K562 (cell line): ENCODE measurements at places on chromosomes 2 and 18. TPM values are rescaled to one million over a fixed set of nuclear protein-coding genes. Genes with fewer than 3 reads are reported as not detected.

Gene RAD51AP2
- polyA plus RNA-seq: not detected in 2 replicates

Gene KHK
- polyA plus RNA-seq: 4.8 and 5.2 TPM in 2 replicates

Gene TRABD2A
- polyA plus RNA-seq: 0.09 TPM in 1 of 2 replicates, not detected in the other

Gene SLC19A3
- polyA plus RNA-seq: not detected in 2 replicates

Gene CHRND
- polyA plus RNA-seq: not detected in 2 replicates

Gene OTOS
- polyA plus RNA-seq: not detected in 2 replicates

Gene CDH20
- polyA plus RNA-seq: not detected in 2 replicates

DNA sequence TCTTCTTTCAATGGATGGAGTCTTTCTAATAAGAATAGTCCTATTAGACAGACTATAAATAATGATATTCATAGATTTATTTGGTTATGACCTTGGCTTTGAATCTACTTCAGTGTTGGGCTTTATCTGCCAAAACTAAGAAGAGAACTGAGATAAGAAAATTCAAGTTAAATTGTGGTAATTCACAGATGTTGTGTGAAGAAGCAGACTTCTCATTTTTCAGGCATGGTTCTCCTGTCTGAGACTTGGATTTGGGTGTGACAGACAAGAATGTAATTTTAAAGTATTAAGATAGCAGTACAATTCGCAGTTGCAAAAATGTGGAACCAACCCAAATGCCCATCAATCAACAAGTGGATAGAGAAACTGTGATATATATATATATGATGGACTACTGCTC is 124.7 kb downstream of the QPCT start:
- peaks cover 3% of the 10 kb centered on the region; the same call in 1 of the 3 replicates for H3K27me3 ChIP-seq
- DNase-seq: no peak
- H3K4me3 ChIP-seq: no peak overlapping the region
- H3K4me1 ChIP-seq: no peaks in the 10 kb centered on the region
- no peaks in the 10 kb centered on the region for H3K36me3 ChIP-seq
- no peak overlapping the region for H3K27ac ChIP-seq

DNA sequence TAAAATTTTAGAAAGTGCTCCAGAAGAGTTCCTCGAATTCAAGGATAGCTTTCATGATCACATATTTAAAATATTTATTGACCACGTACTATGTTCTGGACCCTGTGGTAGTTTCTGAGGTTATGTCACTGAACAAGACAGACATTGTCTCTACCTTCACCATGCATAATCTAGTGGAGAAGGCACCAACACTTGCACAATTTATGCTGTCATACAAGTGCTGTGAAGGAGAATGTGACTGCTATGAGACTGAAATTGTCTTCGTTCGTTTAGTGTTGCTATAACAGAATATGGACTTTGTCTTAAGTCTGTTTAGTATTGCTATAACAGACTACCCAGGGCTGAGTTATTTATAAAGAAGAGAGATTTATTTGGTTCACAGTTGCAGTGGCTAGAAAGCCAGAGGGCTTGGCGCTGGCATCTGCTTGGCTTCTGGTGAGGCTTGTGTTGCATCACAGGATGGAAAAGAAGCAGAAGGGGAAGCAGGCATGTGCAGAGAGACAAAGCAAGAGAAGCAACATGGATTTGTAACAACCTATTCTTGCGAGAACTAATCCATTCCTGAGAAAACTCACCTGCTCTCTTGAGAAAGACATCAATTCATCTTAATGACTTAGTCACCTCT is 50.0 kb upstream of the RFX8 start:
- H3K27me3 ChIP-seq: peaks cover 16% of the 10 kb centered on the region
- H3K27ac ChIP-seq: no peak overlapping the region
- H3K4me1 ChIP-seq: no peaks in the 10 kb centered on the region
- H3K36me3 ChIP-seq: no peaks in the 10 kb centered on the region
- no peak for DNase-seq
- no peak overlapping the region for H3K4me3 ChIP-seq

- no peak overlapping the region for H3K27ac ChIP-seq
- no peaks in the 10 kb centered on the region for H3K4me1 ChIP-seq
- H3K27me3 ChIP-seq: no peaks in the 10 kb centered on the region
- DNase-seq: peak; percentile 10
These were observed 55.3 kb upstream of the SULT1C3 start for GRCh38 chr2:108184419-108184818.

DNA sequence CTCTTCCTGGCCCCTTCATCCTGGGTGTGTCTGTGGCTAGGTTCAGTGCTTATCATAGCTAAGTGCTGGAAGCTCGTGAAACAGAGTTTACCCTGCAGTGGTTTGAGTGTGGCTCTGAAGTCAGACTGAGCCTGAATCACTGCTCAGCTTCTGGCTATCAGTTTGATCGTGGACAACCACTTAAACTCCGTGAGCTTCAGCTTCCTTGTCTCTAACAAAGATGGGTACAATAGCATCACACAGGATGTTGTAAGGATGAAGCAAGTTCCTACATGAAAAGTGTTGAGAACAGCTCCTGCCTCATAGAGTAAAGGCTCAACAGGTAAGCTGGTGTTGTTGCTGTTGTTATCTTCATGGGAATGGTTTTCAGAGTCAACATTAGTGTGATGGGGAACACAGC is 210.3 kb downstream of the CLIP4 start:
- DNase-seq: no peak
- H3K4me3 ChIP-seq: no peak overlapping the region
- no peaks in the 10 kb centered on the region for H3K4me1 ChIP-seq
- no peaks in the 10 kb centered on the region for H3K36me3 ChIP-seq
- no peak overlapping the region for H3K27ac ChIP-seq
- no peaks in the 10 kb centered on the region for H3K27me3 ChIP-seq

GRCh38 chr2:55766947-55767346 is 73.3 kb upstream of the PNPT1 start:
- DNase-seq: no peak
- no peaks in the 10 kb centered on the region for H3K4me1 ChIP-seq
- H3K36me3 ChIP-seq: no peaks in the 10 kb centered on the region
- no peaks in the 10 kb centered on the region for H3K27me3 ChIP-seq
- H3K27ac ChIP-seq: no peak overlapping the region

GRCh38 chr18:8705961-8706790 is 820 bp downstream of the MTCL1 start:
- H3K27me3 ChIP-seq: peaks cover 14% of the 10 kb centered on the region
- H3K27ac ChIP-seq: no peak overlapping the region
- peak overlapping the region; percentile 52 for H3K4me3 ChIP-seq
- peak; percentile 62 for DNase-seq
- H3K36me3 ChIP-seq: no peaks in the 10 kb centered on the region

DNA sequence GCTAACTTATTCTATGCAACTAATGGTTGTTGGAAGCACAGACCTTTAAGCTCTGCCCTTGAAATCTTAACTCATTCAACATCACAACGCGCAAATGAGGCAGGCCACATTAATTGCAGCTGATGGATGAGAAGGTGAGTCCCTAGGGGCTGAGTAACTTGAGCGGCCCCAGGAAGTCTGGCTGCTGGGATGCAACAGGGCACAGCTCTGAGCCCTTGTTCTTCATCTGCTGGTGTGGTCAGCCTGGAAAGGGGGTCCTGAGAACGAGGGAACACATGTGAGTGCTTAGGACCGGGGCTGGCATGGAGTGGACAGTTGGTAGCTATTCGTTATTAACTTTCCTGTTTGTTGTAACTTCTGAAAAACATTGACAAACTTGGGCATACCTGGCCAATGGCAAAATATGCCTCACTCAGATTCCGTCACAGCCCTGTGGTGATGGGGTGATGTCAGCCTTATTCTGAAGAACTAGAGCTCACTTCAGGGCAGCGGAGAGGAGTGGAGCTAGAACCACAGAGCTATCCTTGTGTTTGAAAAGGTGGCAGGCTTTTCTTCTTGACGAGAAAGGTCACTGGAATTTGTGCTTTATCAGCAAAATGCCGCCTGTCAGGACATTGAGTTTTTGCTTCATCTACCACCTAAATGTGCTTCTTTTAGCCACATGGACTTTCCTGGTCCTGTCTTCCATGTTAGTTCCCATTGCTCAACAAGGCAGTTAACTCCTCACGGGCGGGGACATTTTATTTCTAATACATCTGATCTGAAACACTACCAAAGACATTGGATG is 145.9 kb upstream of the FHL2 start:
- no peak overlapping the region for H3K4me3 ChIP-seq
- no peak for DNase-seq
- no peak overlapping the region for H3K27ac ChIP-seq
- H3K36me3 ChIP-seq: no peaks in the 10 kb centered on the region
- peaks cover 59% of the 10 kb centered on the region for H3K27me3 ChIP-seq

GRCh38 chr2:207875473-207876212 is 105.9 kb upstream of the FZD5 start:
- H3K27ac ChIP-seq: no peak overlapping the region
- H3K4me3 ChIP-seq: no peak overlapping the region
- H3K4me1 ChIP-seq: no peaks in the 10 kb centered on the region
- no peaks in the 10 kb centered on the region for H3K27me3 ChIP-seq
- no peaks in the 10 kb centered on the region for H3K36me3 ChIP-seq

GRCh38 chr18:12317664-12318333 is 9.8 kb downstream of the TUBB6 start:
- H3K27me3 ChIP-seq: no peaks in the 10 kb centered on the region
- DNase-seq: no peak
- peaks cover 7% of the 10 kb centered on the region for H3K4me1 ChIP-seq
- H3K36me3 ChIP-seq: peaks cover 78% of the 10 kb centered on the region

GRCh38 chr2:28616396-28616999 is 120.6 kb downstream of the PLB1 start:
- H3K27ac ChIP-seq: no peak overlapping the region
- peaks cover 6% of the 10 kb centered on the region for H3K4me1 ChIP-seq
- no peak for DNase-seq
- H3K27me3 ChIP-seq: peaks cover 3% of the 10 kb centered on the region; the same call in 2 of the 3 replicates
- no peak overlapping the region for H3K4me3 ChIP-seq

DNA sequence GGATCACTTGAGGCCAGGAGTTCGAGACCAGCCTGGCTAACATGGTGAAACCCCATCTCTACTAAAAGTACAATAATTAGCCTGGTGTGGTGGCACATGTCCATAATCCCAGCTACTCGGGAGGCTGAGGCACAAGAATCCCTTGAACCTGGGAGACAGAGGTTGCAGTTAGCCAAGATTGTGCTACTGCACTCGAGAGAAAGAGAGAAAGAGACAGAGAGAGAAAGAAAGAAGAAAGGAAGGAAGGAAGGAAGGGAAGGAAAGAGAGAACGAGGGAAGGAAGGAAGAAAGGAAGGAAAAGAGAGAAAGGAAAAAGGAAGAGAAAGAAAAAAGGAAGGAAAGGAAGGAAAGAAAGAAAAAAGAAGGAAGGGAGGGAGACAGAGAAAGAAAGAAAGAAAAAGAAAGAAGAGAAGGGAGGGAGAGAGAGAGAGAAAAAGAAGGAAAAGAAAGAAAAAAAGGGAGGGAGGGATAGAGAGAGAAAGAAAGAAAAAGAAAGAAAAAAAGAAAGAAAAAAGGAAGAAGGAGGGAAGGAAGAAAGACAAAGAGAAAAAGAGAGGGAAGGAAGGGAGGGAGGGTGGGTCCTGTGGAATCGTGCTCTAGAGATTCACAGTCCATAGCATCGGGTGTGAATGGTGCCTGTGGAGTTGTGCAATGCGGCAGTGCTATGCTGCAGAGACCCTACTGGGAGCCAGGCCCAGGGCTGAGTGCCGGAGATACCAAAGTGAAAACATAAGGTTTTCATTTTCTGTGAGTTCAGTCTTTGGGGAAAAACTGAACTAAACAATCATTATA is 4.6 kb upstream of the SDC1 start:
- peaks cover 15% of the 10 kb centered on the region for H3K4me1 ChIP-seq
- no peak for DNase-seq
- H3K27ac ChIP-seq: no peak overlapping the region

DNA sequence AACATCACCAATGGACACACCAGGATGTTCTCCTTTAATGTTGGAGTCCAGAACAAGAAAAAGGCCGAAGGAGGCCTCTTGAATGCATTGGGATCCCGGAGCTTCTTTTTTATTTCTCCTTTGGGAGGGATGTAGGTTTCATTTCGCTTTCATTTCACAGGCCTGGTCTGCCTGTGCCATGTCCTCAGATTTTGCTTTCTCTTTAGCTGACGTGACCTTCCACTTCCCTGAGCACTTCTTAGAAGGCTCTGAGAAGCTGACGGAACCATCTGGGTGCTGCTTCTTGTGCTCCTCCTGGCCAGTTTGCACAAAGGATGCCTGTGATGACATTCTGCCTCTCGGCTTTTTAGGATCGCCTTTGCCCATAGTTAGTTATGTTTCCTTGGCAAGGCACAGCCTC is 15.1 kb upstream of the MBOAT2 start:
- H3K27ac ChIP-seq: no peak overlapping the region
- no peaks in the 10 kb centered on the region for H3K27me3 ChIP-seq
- H3K4me3 ChIP-seq: no peak overlapping the region
- no peaks in the 10 kb centered on the region for H3K36me3 ChIP-seq
- 0 out of 3 replicates have a peak, but pooled peaks cover 7% of the 10 kb centered on the region for H3K4me1 ChIP-seq

- no peak overlapping the region for H3K27ac ChIP-seq
- DNase-seq: no peak
- no peaks in the 10 kb centered on the region for H3K36me3 ChIP-seq
- H3K4me1 ChIP-seq: no peaks in the 10 kb centered on the region; the same call in 2 of the 3 replicates
These were observed 42.9 kb upstream of the SLC35F5 start for GRCh38 chr2:113799375-113799774.

GRCh38 chr18:46789088-46789487 is 32.2 kb upstream of the ST8SIA5 start:
- no peak for DNase-seq
- no peak overlapping the region for H3K4me3 ChIP-seq
- no peaks in the 10 kb centered on the region for H3K27me3 ChIP-seq
- H3K36me3 ChIP-seq: no peaks in the 10 kb centered on the region

DNA sequence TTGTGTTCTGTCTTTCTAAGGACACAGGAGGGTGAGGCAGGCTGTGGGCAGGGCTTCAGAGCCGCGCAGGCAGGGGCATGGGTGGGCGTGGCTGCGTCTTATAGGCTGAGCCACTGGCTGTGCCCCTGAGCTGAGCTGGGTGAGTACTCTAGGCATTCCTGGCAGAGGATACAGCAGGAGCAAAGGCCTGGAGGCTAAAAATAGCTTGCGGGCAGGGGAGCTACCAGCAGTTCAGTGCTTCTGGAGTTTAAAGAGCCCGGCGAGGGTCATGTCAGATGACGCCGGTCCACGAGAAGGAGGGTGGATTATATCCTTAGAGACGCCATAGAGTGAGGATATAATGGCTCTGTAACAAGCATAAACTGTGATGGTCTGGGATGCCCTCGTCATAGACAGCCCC is 31.5 kb upstream of the PDIA6 start:
- no peaks in the 10 kb centered on the region for H3K4me1 ChIP-seq
- H3K27ac ChIP-seq: no peak overlapping the region
- H3K27me3 ChIP-seq: peaks cover 8% of the 10 kb centered on the region; the same call in 2 of the 3 replicates
- no peaks in the 10 kb centered on the region for H3K36me3 ChIP-seq

DNA sequence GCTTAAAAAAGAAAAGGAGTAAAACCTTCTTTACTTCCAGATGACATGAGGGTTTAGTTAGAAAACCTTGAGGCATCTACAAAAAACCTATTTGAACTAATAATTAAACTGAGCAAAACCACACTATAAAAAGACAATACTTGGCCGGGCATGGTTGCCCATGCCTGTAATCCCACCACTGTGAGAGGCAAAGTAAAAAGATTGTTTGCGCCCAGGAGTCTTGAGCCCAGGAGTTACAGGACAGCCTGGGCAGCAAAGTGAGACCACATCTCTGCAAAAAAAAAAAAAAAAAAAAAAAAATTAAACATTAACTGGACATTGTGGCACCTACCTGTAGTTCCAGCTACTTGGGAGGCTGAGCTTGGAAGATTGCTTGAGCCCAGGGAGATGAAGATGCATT is 502.8 kb upstream of the LRRTM4 start:
- no peak overlapping the region for H3K27ac ChIP-seq
- DNase-seq: no peak
- no peak overlapping the region for H3K4me3 ChIP-seq
- H3K27me3 ChIP-seq: no peaks in the 10 kb centered on the region
- no peaks in the 10 kb centered on the region for H3K36me3 ChIP-seq
- H3K4me1 ChIP-seq: no peaks in the 10 kb centered on the region
